ENCODE measurements at places on chromosomes 13 and 19.
A peak's percentile ranks its signal among the peaks of the same experiment; 100 is the strongest.

GRCh38 chr19:8526345-8527091, 12.6 kb upstream of the ZNF414 start:
- peak; percentile 94 for DNase-seq

GRCh38 chr19:17090583-17090982, 15.0 kb downstream of the MYO9B start:
- no peak for DNase-seq

- DNase-seq, result no peak
These were observed 583 bp downstream of the TECR start for GRCh38 chr19:14530005-14530348.

DNA sequence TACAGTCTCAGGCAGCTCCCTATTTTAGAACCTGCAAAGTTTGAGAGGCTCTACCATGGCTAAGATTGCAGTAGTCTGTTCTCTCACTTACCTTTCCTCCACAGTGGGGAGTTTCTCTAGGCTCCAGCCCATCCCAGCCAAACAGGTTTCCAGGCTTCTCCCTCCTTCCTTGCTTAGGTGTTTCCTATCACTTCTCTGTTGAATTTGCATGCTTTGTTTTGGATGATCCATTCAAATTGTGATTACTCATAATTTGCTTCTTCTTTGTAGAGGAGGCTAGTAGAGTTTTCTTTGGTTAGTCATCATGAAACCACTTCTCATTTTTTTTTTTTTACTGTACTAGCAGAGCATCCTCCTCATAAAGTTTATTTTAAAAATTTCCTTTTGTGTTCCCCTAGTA, 1242.2 kb upstream of the MIR17HG start:
- DNase-seq, result peak; percentile 3

GRCh38 chr13:108586826-108587225, 42.6 kb upstream of the MYO16 start:
- DNase-seq, result no peak

GRCh38 chr13:51802631-51803418, 1.1 kb downstream of the DHRS12 start:
- DNase-seq, result no peak

- DNase-seq, result peak; percentile 20
These were observed 29.4 kb downstream of the DIAPH3 start for GRCh38 chr13:60134376-60134775.

DNA sequence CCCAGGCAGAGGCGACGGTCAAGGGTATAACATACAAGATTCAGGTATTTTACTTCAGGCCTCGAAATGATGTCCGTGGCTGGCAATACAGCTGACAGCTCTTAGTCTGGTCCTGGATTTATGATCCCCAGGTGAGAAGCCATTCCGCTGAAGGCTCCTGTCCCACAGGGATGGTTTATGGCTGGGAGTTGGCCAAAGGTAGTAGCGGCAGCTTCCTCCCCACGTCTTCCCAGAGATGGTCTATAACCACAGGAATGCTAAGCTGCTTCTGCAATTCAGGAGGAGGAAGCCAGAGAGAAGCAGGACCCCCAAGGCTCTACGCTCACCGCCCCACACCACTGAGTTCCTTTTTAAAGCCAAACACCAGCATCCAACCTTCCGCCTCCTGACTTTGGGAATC, 27.1 kb downstream of the OLFM2 start:
- DNase-seq, result no peak

- DNase-seq, result no peak
These were observed 1.6 kb downstream of the MZF1 start for GRCh38 chr19:58571575-58571947.

DNA sequence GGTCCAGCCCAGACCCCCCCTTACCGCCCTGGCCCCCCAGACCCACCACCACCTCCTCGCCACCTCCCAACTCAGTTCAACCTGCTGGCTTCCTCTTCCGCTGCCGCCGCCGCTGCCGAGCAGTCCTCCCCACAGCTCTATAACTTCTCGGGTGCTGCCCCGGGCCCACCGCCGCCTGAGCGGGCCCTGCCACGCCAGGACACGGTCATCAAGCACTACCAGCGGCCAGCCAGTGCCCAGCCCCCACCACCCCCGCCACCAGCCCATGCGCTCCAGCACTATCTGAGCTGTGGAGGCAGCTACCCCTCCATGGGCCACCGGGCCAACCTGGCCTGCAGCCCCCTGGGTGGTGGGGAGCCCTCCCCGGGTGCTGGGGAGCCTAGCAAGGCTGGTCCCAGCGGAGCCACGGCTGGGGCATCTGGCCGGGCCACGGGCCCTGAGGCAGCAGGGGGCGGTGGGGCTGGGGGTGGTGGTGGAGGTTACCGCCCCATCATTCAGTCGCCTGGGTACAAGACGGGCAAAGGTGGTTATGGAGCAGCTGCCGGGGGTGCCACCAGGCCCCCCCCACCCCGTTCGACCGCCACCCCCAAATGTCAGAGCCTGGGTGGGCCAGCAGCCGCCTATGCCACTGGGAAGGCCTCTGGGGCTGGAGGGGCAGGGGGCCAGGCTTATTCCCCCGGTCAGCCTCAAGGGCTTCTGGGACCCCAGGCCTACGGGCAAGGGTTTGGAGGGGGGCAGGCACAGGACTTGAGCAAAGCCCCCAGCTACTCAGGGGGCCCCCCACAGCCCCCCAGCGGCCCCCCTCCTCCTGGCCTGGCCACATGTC, 4.2 kb downstream of the PRR12 start:
- no peak for DNase-seq

- no peak for DNase-seq
These were observed 303.6 kb upstream of the PRR20A start for GRCh38 chr13:56837161-56837560.

DNA sequence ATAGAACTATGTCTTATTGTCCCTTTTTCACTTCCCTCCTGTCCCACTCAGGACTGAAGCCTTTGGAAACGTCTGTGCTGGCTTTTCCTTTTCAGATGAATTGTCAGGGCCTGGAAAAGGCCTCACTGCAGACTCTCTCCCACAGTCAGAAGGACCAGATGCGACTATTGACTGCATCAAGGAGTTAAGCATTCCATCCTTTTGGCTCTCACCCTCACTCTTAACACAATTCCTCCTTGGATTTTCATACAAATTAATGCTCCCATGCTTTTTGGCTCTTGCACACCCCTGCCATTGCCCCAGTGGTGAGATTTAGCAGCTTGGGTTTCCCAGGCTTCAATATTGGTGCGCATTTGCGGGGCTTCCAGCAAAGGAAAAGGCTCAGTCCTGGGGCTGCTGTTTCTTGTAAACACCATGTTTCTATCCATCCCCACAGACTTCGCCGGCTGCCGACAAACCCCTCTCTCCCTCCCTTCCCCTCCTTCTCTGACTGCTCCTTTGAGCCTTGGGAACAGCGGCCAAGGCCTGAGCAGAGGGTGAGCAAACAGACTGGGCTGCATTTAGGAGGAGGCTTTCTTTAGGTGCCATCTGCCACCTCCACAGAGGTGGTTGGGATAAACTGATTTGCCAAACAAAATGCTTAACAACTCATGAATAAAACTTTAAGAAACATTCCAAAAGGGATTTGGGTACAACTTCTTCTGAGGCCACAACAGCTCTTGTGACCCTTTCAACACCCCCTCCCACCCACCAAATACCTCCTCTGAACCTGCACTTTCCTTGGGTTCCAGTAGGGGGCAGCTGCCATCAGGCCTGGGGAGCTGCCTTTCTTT, 48.6 kb upstream of the PCDH8 start:
- peak; percentile 49 for DNase-seq

GRCh38 chr19:7900931-7901330, 2.7 kb upstream of the MAP2K7 start:
- no peak for DNase-seq

GRCh38 chr19:13076787-13077186, 25.9 kb downstream of the LYL1 start:
- no peak for DNase-seq

GRCh38 chr19:2780284-2780683, 2.8 kb downstream of the SGTA start:
- no peak for DNase-seq

DNA sequence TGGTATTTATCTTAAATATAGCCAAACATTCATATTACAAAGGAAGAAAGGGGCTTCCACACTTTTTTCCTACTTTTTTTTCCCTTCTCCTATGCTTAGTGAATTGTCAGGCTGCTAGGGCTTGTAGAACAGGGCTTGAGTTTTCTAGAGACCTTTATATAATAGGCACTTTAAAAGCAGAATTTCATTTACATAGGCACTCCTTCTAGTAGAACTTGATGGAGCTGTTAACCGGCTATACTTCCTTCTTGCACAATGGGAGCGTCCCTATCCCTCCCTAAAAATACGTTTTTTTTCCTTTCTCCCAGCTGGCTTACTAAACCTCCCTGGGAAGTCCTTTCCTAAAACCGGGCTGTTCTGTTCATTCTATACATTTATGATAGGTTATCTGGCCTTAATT, 1.1 kb downstream of the TRIM13 start:
- DNase-seq, result no peak

DNA sequence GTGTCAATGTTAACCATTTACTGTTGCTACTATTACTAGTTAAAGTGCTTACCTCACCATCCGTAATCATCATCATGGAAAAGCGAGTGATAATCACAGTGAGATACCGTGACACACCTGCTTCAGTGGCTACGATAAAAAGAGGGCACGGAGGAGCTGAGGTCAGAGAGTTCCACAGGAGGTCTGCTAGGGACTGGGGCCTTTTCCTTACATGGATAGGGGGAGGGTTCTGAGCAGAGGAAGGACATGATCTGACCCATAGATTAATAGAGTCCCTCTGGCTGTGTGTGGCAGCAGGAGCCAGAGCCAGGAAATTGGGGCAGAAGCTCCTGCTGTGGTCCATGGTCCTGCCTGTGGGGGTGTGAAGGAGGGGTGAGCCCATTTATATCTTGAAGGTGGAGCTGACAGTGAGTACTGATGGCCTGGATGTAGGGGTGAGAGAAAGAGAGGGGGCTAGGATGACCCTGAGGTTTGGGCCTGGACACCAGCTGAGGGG, 136.7 kb downstream of the SIPA1L3 start:
- DNase-seq, result no peak

DNA sequence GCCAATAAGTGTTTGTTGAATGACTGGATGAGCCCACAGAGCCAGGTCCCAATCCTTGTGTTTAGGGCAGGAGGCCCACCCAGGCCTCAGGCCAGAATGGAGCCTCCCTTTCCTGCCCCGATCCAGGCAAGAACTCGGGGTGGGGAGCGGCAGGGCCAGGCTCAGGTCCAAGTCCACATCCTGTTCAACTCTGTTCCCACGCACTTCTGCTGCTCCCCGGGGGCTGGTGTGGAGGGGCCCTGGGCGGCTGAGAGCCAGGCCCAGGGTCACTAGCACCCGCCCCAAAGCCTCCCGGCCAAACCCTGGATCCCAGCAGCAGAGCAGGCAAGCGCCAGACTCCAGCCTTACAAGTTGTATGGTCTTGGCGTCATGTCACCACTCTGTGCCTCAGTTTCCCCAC, 8.0 kb downstream of the ANGPTL8 start:
- no peak for DNase-seq

- DNase-seq, result no peak
These were observed 262.8 kb upstream of the RFC3 start for GRCh38 chr13:33554919-33555791.

DNA sequence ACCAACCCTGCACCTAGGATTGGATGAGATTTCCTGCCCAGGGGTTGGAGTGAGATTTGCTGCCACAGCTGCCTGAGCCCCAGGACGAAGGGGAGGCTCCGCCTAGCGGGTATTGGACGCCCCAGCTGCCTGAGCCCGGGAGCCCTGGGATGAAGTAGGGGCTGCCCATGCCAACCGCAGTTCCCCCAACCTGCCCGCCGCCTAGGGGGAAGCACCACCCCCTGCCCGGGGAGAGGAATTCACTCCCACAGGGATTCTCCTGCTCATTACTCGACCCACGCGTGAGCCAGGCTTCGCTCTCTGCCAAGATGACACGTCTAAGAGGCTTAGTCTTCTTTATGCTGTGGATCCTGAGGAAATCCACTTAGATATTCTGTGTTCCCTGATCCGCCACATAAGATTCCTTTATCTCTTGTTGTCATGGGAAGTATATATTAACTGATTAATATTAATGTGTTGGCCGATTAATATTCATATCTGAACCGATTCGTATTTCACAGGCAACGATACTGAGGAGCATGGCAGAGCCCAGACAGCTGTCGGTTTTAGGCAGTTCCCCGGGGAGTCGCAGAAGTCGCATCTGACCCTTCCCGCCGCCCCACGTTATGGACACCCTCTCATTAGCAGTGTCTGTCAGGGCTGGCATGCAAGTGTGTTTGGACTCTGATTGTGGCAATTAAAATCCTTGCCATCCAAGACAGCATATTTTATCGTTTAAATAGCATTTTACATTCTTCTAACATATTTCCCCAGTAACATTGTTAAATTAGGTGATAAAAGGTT, 44.5 kb upstream of the KCTD15 start:
- peak; percentile 22 for DNase-seq

DNA sequence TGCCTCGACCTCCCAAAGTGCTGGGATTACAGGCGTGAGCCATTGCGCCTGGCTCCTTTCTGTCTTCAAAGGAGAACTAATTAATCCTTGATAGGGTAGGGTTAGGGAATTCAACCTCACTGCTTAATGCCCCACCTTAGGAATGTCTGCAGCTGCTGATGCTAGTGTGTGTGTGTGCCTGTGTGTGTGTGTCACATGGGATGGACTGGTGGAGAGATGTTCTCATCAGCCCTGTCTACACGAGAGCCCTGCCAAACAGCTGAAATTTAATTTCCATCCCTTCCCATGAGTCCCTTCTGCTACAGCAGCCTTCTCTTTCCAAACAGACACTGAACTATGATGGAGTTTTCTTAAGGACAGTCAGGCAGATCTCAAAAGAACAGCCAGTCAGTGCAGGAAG, 46.5 kb upstream of the CLDN10 start:
- DNase-seq, result no peak

- DNase-seq, result no peak
These were observed 354 bp downstream of the CYP4F3 start for GRCh38 chr19:15640904-15641597.

- DNase-seq, result no peak
These were observed 556.7 kb downstream of the PCDH9 start for GRCh38 chr13:66673401-66673800.

DNA sequence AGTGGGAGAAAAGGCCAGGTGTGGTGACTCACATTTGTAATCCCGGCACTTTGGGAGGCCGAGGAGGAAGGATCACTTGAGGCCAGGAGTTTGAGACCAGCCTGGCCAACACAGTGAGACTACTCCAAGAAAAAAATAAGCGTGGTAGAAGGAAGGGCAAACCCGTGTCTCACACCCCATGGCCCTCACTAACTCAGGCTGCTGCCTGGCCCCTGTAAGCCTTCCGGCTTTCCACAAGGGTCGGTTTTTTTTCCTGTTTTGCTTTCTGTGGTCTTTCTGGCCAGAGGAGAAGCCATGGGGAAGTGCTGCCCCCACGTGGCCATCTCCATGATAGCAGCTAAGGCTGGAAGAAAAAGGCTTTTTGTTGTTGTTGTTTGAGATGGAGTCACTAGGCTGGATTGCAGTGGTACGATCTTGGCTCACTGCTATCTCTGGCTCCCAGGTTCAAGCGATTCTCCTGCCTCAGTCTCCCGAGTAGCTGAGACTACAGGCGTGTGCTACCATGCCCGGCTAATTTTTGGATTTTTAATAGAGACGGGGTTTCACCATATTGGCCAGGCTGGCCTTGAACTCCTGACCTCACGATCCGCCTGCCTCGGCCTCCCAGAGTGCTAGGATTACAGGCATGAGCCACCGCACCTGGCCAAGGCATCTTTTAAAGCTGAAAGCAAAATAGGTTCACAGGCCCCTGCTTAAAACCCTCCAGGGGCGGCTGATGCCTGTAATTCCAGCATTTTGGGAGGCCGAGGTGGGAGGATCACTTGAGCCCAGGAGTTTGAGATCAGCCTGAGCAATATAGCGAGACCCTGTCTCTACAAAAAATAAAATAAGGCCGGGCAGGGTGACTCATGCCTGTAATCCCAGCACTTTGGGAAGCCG, 7.5 kb upstream of the ARHGEF18 start:
- peak; percentile 89 for DNase-seq

- no peak for DNase-seq
These were observed 1.8 kb downstream of the SHISA7 start for GRCh38 chr19:55441319-55441691.

Data from A673 (cell line).